Psoas muscle (tissue), 8 donors: ENCODE measurements at places on chromosomes 5 and 9. TPM values are rescaled to one million over a fixed set of nuclear protein-coding genes. Genes with fewer than 3 reads are reported as not detected.
A peak's percentile ranks its signal among the peaks of the same experiment; 100 is the strongest.

The UGT3A2 gene
- total RNA-seq: not detected

DNA sequence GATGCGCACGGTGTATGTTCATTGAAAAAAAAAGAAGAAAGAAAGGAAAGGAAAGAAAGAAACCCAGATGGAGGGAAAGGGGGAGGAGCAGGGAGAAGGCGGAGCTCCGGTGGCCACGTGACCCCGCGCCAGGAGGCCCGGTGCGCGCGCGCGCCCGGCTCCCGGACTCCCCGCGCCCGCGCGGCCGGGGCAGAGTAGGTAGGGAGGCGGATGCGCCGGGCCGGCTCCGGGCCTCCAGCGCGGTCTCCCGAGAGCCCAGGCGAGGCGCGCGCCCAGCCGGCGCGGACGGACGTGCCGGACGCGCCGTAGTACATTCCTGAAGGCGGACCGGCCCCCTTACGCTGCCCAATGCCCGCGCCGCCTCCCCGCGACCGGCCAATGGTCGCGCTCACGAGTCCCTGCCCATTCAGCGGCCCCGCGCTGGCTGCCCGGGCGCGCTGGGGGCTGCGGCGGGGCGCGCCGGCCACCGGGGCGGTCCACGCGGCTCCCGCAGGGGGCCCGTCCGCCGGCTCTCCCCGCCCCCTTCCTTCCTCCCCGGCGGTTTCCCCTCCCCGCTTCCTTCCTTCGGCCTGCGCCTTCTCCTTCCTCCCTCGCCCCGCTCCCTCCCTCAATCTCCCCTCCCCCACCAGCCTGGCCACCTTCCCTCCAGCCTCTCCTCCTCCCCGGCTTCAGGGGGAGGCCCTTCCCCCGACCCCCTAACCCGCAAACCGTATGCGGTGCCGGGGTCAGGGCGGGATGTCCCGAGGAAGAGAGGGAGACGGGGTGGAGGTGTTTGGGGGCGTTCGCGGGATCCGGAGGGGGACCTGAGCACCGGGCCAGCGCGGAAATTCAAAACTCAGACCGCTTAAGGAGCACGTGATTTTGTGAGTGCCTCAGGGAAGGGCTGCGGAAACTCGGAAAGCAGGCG is 5.8 kb downstream of the PTCH1 start:
- peak; percentile 94 for DNase-seq

GRCh38 chr9:96164268-96164683 is 137.7 kb downstream of the HSD17B3 start:
- no peak for DNase-seq

The ZNF782 gene
- 3.9 TPM for total RNA-seq

The TNC gene
- 7.6 TPM for total RNA-seq

DNA sequence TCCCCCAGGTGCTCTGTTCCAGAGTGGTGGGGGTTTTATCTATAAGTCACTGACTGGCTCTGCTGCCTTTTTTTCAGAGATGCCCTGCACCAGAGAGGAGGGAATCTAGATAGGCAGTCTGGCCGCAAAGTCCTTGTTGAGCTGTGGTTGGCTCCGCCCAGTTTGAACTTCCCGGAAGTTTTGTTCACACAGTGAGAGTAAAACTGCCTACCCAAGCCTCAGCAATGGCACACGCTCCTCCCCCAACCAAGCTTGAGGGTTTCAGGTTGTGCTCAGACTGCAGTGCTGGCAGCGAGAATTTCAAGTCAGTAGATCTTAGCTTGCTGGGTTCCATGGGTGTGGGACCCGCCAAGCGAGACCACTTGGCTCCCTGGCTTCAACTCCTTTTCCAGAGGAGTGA is 1428.6 kb downstream of the MAT2B start:
- no peak for DNase-seq

- no peak for DNase-seq
Measured at GRCh38 chr9:133233681-133234432, 24.8 kb upstream of the OBP2B start.

DNA sequence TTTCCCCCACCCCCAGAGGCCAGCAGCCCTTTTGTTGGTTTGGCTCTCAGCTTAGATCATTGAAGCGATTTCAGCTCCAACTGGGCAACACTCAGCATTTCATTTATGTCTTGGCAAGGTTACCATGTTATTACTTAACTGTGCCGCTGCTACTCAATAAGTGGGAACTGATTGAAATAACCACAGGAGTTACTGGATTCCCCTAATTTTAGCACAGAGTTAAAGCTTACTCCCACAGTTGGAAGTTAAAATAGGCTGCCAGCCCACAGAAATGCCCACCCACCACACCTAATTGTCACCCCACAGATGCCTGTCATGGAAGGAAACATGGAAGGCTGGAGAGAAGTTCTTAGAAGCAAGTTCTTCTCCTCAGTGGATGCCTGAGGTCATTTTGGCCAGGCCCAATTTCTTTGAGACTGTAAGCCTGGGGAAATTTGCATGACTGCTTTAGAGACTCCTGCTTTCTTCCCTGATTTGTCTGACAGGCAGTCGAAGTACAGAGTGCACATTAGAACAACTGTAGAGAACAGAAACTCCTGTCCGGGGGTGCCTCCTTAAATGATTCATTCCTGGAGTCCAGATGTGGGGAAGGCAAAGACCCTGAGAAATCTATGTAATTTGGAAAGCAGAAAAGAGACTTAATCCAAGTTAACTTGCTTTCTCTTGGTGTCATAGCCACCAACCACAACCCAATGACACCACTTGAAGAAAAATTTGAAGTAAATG is 370.0 kb downstream of the ZSWIM6 start:
- DNase-seq: no peak

The RGMB gene
- total RNA-seq: 25.2 TPM

DNA sequence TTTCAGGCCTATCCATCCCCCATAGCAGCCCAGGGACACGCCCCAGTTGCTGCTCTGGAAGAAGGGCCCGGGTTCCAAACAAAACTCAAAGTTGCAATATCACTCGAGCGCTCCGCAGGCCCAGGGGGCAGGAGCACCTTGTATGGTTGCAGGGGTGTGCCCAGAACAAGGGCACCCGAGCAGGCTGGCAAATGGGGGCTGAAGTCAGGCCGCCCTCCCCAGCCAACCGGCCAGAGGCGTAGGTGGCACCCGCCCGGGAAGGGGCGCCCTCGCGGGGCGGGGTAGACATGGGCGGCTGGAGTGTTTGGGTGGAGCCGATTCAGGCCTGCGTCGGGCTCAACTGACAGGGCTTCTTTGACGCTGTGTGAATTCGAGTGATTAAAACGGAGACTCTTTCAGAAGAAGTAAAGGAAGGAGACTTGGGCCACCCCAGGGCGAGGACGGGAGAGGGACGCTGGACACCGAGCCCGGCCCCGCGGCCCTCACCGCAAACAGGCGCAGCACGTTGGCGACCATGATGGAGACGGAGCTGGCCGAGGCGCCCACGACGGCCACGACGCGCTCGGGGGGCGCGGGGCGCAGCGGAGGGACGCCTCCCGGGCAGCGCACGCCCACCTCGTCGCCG is 1.1 kb downstream of the GRM6 start:
- no peak for DNase-seq

The SLC28A3 gene
- total RNA-seq: not detected

DNA sequence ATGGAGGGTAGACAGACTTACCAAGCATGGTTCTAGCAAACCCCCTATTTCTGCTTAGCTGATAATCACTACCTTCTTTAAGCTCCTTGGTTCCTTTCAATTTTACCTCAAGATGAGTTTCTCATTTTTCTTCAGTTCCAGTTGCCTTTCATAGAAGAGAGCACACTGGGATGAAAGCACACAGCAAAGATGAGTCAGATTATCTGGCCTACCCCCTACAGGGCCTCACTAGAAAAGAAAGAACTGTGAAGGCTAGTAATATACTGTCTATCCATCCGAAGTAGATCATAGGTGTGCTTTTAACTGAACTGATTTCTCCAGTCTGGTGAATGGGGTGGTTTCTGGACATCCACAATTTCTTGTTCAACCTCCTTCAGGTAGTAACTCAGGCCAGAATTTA is 122.5 kb downstream of the TRPM3 start:
- DNase-seq: no peak

The FOXD4 gene
- 0.13 TPM for total RNA-seq

GRCh38 chr5:5667136-5667554 is 244.7 kb downstream of the ICE1 start:
- DNase-seq: no peak

DNA sequence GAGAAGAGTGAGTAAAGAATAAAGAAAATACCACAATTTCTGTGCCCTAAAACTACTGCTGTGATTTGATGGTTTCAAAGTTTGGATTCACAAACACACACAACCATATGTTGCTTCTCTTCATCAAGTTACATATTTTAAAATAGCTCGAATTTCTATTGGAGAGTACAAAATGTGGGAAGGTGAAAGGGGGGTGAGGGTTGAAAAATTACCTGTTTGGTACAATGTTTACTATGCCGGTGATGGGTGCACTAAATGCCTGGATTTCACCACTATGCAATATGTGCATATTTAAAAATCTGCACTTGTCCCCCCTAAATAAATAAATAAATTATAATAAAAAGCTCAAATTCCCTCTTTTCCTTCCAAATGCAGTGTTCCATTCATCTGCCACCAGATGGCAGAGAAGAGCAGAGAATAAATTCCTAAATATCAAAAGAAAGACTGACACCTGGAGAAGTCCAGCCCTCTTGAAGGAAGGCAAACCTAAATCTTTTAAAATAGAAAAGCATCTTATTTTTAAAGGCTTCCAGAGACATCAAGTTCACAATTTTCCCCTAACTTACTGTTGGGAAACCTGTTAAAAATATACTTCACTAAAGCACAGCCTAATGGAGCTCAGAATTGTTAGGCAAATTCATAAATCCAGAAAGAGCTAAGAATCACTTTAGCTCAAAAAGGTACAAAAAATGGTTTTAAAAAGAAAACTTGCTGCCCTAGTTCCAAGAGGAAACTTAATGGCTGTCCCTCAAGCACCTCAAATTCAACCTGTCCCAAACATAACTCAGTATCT is 24.8 kb upstream of the HNRNPA0 start:
- DNase-seq: no peak

DNA sequence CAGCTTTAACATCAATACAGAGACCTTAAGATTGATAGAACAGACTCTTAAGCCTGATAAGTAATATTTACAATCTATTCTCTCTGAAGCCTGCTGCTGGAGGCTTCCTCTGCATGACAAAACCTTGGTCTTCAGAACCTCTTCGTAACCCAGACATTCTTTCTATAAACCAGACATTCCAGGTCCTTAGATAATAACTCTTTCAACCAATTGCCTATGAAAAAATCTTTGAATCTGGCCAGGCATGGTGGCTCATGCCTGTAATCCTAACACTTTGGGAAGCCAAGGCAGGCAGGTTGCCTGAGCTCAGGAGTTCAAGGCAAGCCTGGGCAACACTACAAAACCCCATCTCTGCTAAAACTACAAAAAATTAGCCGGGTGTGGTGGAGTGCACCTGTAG is 327.8 kb downstream of the ENC1 start:
- DNase-seq: no peak
